Thoracic aorta (tissue), 2 donors: ENCODE measurements at places on chromosomes 7 and 10.

GRCh38 chr7:92755680-92756079, 80.7 kb downstream of the CDK6 start:
- H3K27me3 ChIP-seq = no peaks in the 10 kb centered on the region
- no peak for DNase-seq
- H3K4me1 ChIP-seq = peaks cover 15% of the 10 kb centered on the region
- H3K4me3 ChIP-seq = no peak overlapping the region
- H3K27ac ChIP-seq = no peak overlapping the region

GRCh38 chr7:13908667-13909397, 80.6 kb downstream of the ETV1 start:
- H3K4me3 ChIP-seq = no peak overlapping the region
- no peaks in the 10 kb centered on the region for H3K27me3 ChIP-seq
- no peak for DNase-seq
- no peak overlapping the region for H3K27ac ChIP-seq
- no peaks in the 10 kb centered on the region for H3K36me3 ChIP-seq

DNA sequence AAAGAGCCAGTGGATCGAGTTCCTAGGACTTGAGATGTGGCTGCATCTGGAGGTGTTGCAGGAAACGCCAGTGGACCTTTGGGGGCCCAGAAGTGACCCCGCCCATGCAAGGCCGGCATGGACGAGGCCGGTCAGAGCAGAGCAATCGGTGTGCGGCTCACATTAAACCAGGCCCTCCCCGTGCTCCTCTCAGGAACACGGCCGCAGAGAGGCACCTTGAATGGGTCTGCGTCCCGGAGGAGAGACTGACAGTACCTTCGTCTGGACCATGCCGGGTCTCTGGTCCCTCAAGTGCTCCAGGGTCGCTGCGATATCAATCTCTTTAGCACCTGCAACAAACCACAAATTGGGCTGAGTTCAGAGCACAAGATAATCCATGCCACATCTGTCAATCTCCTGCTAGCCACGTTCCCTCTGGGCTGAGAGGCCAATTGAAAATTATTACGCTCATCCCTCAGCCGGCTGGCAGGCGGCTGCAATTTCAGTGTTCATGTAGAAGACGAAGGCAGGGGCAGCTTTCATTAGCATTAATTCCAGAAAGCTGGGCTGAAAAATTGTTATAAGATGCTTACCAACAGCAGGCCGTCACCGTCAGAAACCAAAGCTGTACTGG, 212.0 kb downstream of the DNAJB6 start:
- DNase-seq = no peak
- no peaks in the 10 kb centered on the region for H3K27me3 ChIP-seq
- H3K4me3 ChIP-seq = no peak overlapping the region
- no peaks in the 10 kb centered on the region for H3K36me3 ChIP-seq
- no peak overlapping the region for H3K27ac ChIP-seq

GRCh38 chr7:84249656-84250055, 55.1 kb upstream of the SEMA3A start:
- no peak for DNase-seq
- H3K36me3 ChIP-seq = no peaks in the 10 kb centered on the region
- no peaks in the 10 kb centered on the region for H3K27me3 ChIP-seq
- no peak overlapping the region for H3K27ac ChIP-seq
- no peak overlapping the region for H3K4me3 ChIP-seq
- no peaks in the 10 kb centered on the region for H3K4me1 ChIP-seq
